NCI-H1105 treated with DMSO at 0.1 percent for 48 hours (cell line): ENCODE measurements at places on chromosomes 5 and 9.

- DNase-seq: no peak
These were observed 6.0 kb upstream of the BOD1 start for GRCh38 chr5:173622183-173623047.

DNA sequence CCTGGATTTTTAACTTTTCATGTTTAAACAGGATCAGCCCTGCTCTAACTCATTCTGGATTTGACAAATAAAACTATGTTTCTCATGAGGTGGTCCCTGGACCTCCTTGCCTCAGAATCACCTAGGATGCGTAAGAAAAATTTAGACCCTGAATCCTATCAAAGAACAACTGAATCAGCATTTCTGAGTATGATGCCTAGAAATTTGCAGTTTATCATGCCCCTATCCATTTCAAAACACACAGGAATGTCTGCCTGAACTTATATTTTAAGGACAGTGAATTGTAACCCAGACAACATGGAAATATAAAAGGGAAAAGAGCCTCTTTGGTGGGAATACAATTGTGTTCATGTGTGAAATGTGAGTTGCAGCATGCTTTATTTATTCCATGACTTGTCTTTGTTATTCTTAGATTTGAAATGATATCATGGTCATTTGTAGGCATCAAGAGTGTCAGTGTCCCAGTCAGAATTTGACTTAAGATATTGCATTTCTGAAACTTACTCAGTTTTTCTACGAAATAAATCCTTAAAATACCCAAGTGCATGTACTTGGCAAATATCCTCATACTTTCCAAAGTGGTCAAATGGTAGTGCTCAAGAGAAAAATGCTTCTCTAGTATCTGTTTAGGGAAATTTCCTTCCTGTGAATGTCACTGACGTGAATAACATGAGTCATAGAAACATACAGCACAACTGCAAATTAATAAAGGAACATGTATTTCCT is 144.3 kb downstream of the GIN1 start:
- DNase-seq: no peak

- DNase-seq: no peak
These were observed 2.8 kb upstream of the RICTOR start for GRCh38 chr5:39076757-39077728.

- no peak for DNase-seq
These were observed 468.1 kb downstream of the KCTD16 start for GRCh38 chr5:144638787-144639186.

DNA sequence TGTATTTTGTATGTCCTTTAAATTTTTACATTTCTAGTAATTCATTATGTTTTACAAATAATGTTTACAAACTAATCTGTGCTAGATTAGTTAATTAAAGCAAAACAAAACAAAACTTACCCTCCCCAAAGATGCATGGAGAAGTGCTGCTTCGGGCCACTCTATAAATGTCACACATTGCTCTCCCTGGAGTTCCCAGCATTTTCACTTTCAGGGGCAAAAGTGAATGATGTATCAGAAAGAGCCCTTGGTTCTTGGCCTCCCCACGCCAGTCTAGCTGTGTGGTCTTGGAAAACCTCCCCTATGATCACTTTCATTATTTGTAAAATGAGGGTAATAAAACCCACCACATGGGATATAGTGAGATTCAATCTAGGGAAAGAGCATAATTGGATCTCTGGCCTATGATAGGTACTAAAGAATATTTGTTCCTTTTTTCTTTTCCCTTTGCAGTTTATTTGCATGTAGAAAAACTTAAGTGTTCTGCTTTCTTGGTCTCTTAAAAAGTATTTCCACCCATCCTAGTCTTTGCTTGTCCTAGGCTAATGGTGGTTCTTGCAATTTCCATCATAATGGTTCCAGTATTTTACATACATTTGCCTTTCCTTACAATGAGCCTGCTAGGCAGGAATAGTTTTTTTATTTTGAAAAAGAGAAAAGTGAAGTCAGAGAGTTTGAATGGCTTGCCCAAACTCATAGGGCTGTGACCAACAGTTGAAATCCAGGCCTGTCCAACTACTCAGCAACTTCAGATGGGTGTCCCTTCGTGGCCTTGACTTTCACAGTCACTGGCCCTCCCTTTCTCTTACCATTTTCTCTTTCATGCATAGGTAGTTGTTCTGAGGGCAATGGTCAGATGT is 184.5 kb upstream of the KLF4 start:
- DNase-seq: no peak

DNA sequence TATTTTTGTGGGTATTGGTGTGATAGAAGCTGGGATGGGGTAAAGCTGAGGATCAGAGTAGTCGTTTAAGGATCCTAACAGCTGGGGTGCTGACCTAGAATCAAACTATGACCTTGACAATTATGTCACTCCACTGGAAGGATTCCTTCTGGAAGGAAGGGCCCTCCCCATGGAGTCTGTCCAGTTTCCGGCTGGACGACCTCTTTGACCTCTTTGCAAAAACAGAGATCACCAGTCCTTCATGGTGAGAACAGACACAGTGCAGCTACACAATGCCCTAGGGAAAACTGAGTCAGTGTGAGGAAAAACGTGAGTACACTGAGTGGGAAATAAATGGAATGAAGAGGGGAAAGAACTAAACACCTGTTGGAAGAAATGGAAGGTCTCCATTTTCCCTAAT is 445.6 kb downstream of the MAT2B start:
- no peak for DNase-seq

DNA sequence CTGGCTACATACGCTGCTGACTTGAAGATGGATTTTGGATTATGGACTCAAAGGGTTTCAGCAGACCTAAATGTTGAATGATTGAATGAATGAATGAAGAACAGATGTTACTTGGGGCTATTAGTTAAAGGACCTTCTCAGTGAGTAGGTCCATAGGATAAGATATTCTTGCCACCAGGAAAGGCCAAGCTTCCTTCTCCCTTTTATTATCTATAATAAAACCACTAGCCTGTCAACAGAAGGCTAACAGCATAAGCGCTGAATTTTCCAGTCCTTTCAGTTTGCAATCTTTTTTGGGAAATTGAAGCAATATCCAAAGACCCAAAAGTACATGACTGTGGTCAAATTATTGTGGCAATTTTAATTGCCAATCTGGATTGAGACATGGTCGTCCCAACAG is 113.3 kb downstream of the SV2C start:
- no peak for DNase-seq

DNA sequence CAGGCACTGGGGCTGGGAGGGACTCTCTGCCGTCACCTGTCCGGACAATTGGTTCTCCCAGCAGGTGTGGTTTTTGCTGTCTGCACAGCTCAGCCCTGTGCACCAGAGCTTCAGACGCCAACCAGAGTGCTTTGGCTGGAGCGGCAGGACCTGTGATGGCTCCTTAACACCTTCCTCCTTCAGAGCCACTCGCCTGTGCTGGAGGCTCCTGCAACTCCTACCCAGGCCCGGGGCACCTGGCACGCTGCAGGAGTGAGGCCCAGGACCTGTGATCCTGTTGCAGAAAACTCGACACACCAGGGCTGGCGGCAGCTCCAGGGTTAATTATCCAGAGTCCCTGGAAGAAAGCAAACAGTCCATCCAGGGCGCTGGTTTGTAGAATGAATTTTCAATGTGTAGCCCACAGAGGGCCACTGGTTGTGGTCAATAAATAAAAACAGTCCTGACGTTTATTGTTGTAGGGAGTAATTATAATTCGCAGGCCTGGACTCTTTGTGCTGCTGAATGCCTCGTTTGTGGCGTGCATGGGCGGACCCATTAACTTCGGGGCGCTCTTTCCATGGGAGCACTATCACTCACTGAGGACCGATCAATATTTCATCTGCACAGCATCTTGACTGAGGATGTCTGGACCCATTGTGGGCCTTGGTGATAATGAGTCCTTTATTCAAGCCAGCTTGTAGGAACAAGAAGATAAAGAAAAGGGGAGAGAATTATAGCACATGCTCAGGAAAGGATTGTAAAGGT is 339.7 kb upstream of the IRX4 start:
- no peak for DNase-seq

GRCh38 chr9:98010445-98010844 is 27.3 kb downstream of the ANP32B start:
- DNase-seq: peak; percentile 27

GRCh38 chr5:110413856-110414255 is 312.6 kb downstream of the TMEM232 start:
- DNase-seq: no peak

- peak; percentile 62 for DNase-seq
These were observed 187.1 kb upstream of the BRINP1 start for GRCh38 chr9:119556129-119556875.

DNA sequence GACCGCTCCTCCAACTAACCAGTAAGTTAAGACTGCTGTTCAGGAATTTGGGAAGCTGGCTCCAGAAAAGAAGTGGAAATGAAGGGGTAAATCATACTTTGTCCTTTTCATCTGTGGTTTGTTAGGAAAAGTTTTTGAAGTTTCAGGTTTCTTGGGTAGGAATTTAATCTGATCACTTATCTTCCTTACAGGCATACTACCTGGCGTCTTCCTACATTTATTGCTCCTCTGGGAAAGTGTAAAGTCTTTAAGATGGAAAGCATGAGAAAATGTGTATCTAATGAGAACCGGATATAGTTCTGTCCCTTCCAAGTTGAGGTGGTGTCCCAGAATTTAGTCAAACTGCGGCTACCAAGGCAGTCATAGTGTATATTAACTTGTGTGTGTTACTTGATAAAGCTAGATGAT is 1.3 kb downstream of the RASA1 start:
- DNase-seq: no peak

GRCh38 chr5:19853616-19854240 is 134.3 kb downstream of the CDH18 start:
- DNase-seq: no peak

DNA sequence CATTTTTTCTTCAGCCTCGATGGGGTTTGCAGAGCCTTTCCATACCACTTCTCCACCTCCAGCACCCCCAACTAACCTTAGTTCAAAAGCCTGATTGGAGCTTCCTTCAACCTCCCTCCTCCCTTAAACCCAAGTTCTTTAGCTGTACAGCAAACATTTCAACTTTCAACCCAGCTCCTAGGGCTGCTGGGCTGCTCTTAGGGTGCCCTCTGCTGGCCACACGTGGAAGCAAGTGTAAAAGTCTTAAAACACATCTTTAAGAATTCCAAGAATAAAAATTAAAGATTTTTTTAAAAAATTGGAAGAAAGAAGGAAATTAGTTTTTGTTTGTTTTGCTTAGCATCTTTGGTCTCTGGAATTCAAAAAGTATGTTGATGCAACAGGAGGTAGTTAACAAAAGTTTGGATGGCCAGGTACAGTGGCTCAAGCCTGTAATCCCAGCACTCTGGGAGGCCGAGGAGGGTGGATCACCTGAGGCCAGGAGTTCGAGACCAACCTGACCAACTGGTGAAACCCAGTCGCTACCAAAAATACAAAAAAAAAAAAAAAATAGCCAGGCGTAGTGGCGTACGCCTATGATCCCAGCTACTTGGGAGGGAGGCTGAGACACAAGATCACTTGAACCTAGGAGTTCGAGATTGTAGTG is 15.5 kb upstream of the HSD17B3 start:
- DNase-seq: peak; percentile 44

DNA sequence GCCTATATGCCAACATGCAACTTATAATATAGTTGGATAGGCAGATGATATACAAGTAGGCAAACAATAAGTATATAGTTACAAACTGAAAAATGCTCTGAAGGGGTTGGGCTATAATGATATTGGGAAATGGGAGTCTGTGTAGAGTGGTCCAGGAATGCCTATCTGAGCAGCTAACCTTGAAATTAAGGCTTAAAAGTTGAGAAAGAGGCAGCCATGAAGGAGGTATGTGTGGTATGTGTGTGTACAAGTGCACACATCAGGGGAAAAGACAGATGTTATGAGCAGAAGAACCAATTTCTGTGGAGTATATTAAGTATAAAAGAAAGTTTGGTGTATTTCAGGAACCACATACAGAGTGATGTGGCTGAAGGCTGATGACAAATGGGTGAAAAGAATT is 154.9 kb upstream of the PAPPA start:
- DNase-seq: no peak

DNA sequence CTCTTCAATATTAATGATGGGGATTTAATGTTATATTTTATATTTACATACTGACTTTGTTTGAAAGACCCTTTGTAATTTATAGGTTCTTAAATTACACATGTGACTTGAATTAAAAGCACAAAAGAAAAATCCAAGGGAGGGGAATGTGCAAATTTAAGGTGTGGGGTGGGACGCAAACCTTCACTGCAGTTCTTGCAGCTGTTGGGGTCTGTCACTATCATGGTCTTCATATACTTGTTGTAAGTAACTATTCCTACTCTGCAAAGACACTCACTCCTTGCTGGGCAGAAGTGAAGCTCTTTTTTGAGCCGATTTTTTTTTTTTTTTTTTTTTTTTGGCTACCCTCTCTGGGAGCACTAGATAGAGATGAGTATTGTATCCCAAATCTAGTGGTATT is 505.3 kb downstream of the ARHGEF28 start:
- no peak for DNase-seq

DNA sequence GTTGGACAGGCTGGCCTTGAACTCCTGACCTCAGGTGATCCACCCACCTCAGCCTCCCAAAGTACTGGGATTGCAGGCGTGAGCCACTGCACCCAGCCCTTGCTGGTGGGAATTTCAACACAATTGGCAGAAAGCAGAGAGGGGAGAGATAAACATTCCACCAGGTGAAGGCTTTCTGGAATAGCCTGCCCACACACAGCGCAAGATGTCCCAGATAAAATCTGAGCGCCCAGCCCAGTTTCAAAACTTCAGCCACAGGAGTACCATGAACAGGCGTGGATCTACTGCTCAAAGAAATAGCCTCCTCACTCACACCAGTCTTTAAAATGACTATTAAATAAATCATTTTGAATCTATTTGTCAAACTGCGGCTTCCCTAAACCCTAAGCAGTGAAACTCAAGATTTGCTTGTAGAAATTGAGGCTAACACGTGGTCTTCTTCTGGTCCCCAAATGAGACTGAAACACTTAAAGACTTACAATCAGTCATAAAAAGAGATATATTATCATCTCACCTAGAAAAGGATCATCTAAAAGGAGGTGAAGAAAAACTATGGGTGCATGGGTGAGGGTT is 34.7 kb downstream of the CAPSL start:
- DNase-seq: no peak

GRCh38 chr9:97160255-97160654 is 121.3 kb upstream of the CTSV start:
- DNase-seq: no peak

DNA sequence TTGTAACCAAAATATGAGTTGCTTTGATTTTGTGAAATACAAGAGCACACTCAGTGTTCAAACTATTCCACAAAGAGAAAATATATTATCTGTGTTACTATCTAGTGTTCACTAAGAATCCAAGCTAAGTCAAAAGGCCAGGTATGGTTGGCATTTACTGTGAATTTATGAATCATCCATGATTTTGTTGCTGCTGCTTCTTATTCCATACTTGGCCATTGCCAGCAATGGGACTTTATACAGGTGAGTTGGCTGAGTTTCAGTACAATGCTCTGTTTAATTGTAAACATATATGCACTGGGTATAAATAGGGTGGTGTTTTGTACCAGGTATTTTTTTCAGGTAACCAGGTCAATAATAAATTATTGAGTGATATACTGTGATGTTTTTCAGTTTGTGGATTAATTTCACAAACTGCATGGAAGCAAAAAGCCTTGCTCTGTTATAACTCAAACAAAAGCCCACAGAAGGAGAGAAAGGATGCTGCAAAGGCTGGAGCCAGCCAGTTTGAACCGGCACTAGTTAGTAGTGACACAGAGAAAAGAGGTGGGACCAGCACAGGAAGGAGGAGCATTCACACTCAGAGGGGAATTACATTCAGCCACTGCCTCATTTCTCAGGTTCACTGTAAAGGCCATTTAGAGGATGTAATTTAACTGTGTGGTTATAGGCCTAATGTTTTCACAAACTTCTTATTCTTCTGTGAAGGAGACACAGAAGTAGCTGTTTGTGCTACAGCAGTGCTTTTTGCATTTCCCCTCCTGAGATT is 381.8 kb downstream of the ADGRV1 start:
- peak; percentile 37 for DNase-seq
